ENCODE measurements at places on chromosomes 3 and 15.

DNA sequence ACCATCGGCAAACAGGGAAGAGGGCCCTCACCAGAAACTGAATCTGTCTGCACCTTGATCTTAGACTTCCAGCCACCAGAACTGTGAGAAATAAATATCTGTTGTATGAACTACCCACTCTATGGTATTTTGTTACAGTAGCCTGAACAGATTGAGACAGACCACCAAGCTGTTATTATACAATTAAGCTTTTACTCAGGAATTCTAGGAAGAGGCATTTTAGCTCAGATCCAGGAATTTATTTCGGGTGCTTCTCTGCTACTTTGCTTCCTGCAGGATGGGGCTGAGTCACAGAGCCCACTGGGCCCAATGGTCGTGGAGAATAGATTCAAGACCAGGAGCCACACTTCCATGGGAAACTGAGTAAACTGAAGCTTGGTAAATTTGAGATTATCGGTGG is 145.5 kb upstream of the PFN2 start:
- H3K27me3 ChIP-seq: no peaks in the 10 kb centered on the region
- DNase-seq: no peak
- no peaks in the 10 kb centered on the region for H3K4me1 ChIP-seq
- no peak overlapping the region for H3K27ac ChIP-seq
- no peak overlapping the region for H3K4me3 ChIP-seq

GRCh38 chr3:197456261-197457091 is 99.3 kb downstream of the BDH1 start:
- no peak overlapping the region for H3K27ac ChIP-seq
- H3K27me3 ChIP-seq: no peaks in the 10 kb centered on the region
- peaks cover 29% of the 10 kb centered on the region for H3K4me1 ChIP-seq
- no peak for DNase-seq

DNA sequence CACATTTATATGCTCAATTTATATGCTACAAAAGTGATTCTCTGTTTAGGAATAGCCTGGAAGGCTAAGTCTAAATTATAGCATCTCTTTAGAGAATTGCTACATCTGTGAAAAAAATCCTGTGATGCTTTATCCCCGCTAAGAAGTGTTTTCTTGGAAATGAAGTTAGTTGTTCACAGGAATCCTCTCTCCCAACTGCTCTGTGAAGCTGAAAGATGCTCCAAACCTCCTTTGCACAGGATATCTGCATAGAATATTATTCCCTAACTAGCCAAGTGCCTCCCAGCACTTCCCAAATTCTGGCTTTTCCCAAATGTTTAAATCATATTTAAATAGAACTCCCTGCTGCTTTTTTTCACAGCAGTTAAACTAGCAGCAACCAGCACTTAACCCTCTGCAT is 132.2 kb downstream of the SRGAP3 start:
- no peak overlapping the region for H3K4me3 ChIP-seq
- no peaks in the 10 kb centered on the region for H3K4me1 ChIP-seq
- DNase-seq: no peak

DNA sequence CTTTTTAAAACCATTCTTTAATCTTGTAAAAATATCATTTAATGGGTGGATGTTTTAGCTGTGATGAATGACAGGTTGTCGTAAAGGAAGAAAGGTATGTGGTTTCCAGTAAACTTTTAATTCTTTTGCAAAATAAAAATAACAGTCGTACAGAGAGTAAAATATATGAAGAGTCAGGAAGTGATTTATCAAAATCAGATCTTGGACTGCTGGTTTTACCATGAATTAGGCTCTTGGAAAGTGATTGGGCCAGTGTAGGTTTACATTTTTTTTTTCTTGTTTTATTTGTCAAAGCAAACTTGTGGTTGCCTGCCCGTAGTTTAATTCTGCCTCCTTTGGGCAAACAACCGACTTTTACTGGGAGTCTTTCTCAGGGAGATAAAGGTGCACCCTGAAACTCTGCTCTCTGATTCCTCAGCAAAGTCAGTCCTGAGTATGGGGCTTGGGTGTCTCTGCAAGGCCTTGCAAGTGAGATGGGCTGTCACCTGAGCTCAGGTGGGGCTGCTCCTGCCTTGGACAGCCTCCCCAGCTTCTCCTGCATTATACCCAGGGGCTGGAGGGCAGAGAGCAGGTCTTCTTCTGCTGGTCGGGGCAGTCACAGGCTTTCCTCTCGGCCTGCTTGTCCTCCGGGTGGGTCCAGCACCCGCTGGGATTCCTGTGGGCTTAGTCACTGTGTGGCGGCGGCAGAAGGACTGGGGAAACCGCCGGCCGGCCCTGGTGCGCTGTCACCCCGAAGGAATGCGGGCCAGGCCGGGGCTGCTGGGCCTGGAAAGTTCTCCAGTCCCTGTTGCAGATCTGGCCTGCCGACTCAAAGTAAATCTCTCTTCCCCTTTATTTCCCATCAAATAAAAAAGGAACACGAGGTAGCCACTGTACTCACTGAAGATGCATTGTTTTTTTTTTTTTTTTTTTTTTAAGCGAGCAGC is 79.0 kb downstream of the IGF1R start:
- no peak for DNase-seq
- H3K4me3 ChIP-seq: no peak overlapping the region
- no peaks in the 10 kb centered on the region for H3K27me3 ChIP-seq
- no peaks in the 10 kb centered on the region for H3K36me3 ChIP-seq
- no peak overlapping the region for H3K27ac ChIP-seq

DNA sequence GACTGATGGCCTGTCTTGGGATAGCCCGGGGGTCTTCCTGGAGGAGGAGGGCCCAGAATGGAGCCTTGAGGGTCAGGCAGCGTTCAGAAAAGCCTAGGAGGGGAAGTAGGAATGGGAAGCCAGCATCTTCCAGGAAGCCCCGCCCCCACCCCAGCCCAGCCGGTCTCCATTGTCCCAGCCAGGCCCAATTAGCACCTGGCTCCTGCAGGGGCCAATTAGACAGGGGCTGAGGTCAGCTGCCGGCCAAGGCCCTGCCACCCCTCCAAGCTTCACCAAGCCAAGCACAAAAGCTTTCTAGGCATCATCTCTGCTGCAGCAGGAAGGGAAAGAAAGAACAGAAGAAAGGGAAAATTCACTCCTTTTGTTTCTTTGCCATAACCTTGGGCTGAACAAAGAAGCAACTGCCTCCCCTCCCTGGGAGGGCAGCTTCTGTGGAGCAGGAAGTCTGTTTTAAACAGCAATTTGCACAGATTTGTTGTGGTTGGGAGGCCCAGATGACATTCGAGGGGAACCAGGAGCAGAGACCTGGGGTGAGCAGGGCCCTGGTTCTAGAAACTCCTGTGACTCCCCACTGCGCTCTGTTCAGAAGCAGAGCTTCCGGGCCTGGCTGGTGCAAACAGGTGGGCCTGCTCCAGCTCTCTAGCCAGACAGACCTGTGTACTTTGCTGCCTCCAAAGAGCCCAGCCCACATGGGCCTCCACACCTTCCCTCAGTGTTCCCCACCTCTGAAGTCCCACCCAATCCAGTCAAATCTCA is 47.7 kb downstream of the CYP11A1 start:
- no peak for DNase-seq
- H3K4me3 ChIP-seq: no peak overlapping the region
- peaks cover 17% of the 10 kb centered on the region for H3K4me1 ChIP-seq
- no peaks in the 10 kb centered on the region for H3K27me3 ChIP-seq
- H3K27ac ChIP-seq: no peak overlapping the region
- no peaks in the 10 kb centered on the region for H3K36me3 ChIP-seq

- no peaks in the 10 kb centered on the region for H3K36me3 ChIP-seq
- H3K27me3 ChIP-seq: no peaks in the 10 kb centered on the region
- no peak for DNase-seq
- H3K4me3 ChIP-seq: no peak overlapping the region
- no peaks in the 10 kb centered on the region for H3K4me1 ChIP-seq
Observed at GRCh38 chr3:189638276-189639031, 7.3 kb downstream of the TP63 start.

- H3K36me3 ChIP-seq: no peaks in the 10 kb centered on the region
- peaks cover 7% of the 10 kb centered on the region for H3K4me1 ChIP-seq
- no peak for DNase-seq
- H3K4me3 ChIP-seq: no peak overlapping the region
Observed at GRCh38 chr15:72156928-72157327, 38.7 kb downstream of the SENP8 start.

- H3K27ac ChIP-seq: no peak overlapping the region
- DNase-seq: no peak
- H3K36me3 ChIP-seq: no peaks in the 10 kb centered on the region
- H3K4me3 ChIP-seq: no peak overlapping the region
- no peaks in the 10 kb centered on the region for H3K4me1 ChIP-seq
Observed at GRCh38 chr3:106688464-106688863, 688.8 kb upstream of the CCDC54 start.

GRCh38 chr15:90987561-90988141 is 6.7 kb downstream of the PRC1 start:
- peaks cover 6% of the 10 kb centered on the region for H3K4me1 ChIP-seq
- no peak overlapping the region for H3K27ac ChIP-seq
- no peak for DNase-seq

- DNase-seq: no peak
- peaks cover 7% of the 10 kb centered on the region for H3K4me1 ChIP-seq
- no peaks in the 10 kb centered on the region for H3K36me3 ChIP-seq
- no peaks in the 10 kb centered on the region for H3K27me3 ChIP-seq
- H3K27ac ChIP-seq: no peak overlapping the region
Observed at GRCh38 chr3:126480206-126480605, 4.5 kb upstream of the ZXDC start.

DNA sequence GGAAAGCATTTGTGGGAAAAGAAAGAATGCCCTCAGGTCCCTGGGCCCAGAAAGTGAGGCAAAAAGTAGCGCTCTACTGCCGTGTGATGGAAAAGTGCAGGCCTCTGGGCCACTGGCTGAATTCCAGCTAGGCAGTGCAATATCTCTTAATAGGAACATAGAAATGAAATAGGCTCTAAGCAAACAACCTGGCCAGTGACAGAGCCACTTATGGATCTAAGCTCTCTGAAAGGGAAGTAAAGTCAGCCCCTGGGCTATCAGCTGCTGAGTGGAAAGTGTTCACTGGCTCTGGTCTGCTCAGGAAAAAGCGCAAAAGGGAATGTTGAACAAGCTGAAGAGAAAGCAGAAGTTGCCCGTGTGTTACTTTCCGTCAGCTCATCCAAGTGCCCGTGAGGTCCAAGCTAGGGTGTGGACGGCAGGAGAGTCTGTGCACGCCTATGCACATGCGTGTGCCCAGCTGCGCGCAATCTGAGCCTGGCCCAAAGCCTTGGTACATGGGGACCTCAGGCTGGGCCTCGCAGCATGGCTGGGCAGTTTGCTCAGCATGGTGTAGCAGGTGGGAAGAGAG is 74.0 kb upstream of the RAD18 start:
- no peaks in the 10 kb centered on the region for H3K36me3 ChIP-seq
- DNase-seq: no peak
- H3K27me3 ChIP-seq: no peaks in the 10 kb centered on the region
- H3K4me3 ChIP-seq: no peak overlapping the region
- H3K27ac ChIP-seq: no peak overlapping the region

GRCh38 chr15:60510006-60510405 is 31.1 kb upstream of the ICE2 start:
- no peak overlapping the region for H3K4me3 ChIP-seq
- H3K36me3 ChIP-seq: peaks cover 84% of the 10 kb centered on the region
- H3K4me1 ChIP-seq: peaks cover 19% of the 10 kb centered on the region
- DNase-seq: no peak
- H3K27me3 ChIP-seq: no peaks in the 10 kb centered on the region
- H3K27ac ChIP-seq: no peak overlapping the region

GRCh38 chr3:195806916-195807231 is 4.9 kb downstream of the MUC4 start:
- H3K27ac ChIP-seq: no peak overlapping the region
- no peaks in the 10 kb centered on the region for H3K27me3 ChIP-seq
- DNase-seq: no peak
- no peaks in the 10 kb centered on the region for H3K36me3 ChIP-seq
- peaks cover 44% of the 10 kb centered on the region for H3K4me1 ChIP-seq

DNA sequence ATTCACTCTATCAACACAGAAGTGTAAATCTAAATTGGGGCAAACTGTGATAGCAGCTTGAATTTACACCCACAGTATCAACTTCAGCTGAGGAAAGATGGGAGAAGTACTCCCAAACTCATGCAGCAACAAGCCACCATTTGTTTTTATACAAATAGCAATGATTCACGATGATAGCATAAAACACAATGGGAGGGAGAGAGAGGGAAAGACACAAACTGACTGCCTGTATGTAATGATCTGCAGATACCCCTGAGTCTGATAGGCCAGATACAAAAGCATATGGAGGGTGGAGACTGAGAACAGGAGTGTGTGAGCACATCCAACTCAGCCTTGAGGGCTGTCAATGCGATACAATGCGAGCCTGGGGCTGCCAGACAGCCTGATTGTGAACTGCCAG is 79.2 kb downstream of the CNTN3 start:
- H3K4me1 ChIP-seq: no peaks in the 10 kb centered on the region
- no peaks in the 10 kb centered on the region for H3K36me3 ChIP-seq
- H3K4me3 ChIP-seq: no peak overlapping the region
- DNase-seq: no peak
- H3K27me3 ChIP-seq: no peaks in the 10 kb centered on the region
- H3K27ac ChIP-seq: no peak overlapping the region

DNA sequence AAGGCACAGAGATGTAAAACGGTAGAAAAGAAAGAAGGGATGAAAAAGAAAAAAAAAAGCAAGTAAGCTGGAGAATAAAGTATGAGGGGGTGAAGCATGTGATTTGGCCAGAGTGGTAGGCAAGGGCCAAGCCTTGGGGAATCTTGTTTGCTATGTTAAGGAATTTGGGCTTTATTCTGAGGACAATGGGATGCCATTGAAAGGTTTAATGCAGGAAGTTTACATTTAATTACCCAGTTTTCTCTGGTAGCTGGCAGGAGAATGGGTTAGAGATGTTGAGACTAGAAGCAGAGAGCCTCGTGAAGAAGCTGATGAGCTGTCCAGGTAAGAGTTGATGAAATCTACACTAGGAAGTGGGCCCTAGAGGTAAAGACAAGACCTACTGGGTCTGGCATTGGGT is 455.9 kb downstream of the PDCD6IP start:
- no peaks in the 10 kb centered on the region for H3K36me3 ChIP-seq
- no peak overlapping the region for H3K27ac ChIP-seq
- H3K4me3 ChIP-seq: no peak overlapping the region
- no peaks in the 10 kb centered on the region for H3K4me1 ChIP-seq
- no peaks in the 10 kb centered on the region for H3K27me3 ChIP-seq
- no peak for DNase-seq

DNA sequence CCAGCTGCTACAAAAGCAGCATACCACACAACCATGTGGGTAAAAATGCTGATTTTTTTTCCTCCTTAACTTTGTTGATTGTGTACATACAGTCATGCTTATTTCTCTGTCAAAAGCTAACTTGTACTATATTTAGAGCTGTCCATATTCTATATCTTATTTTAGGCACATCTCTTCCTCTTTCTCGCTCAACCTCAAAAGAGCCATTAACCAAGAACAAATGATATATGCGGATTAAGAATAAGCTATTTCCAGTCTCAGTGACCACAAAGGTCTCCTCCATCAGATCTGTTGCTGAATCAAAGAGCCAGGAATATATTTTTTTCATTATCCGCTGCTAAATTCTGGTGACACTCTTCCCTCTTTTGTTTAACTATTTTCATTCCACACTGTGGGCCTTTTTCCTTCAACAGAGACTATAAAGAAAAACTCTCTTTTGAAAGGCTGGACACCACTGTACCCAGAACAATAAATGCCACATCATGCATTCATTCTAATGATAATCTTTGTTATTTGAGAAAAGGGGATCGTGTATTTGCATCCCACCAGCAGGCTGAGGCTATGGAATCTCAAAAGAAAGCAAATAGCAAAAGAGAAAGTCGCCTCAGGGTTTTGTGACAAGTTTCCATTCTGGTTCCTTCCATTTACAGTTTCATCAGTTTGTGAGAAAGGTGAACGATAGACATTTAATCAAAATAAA is 8.0 kb downstream of the TMEM212 start:
- no peak overlapping the region for H3K27ac ChIP-seq
- H3K27me3 ChIP-seq: no peaks in the 10 kb centered on the region
- H3K36me3 ChIP-seq: no peaks in the 10 kb centered on the region
- DNase-seq: no peak
- H3K4me1 ChIP-seq: no peaks in the 10 kb centered on the region
- no peak overlapping the region for H3K4me3 ChIP-seq
